ENCODE measurements at places on chromosomes 5 and 9.

- no peak for DNase-seq
These were observed 9.1 kb downstream of the BRD3 start for GRCh38 chr9:134058716-134059115.

DNA sequence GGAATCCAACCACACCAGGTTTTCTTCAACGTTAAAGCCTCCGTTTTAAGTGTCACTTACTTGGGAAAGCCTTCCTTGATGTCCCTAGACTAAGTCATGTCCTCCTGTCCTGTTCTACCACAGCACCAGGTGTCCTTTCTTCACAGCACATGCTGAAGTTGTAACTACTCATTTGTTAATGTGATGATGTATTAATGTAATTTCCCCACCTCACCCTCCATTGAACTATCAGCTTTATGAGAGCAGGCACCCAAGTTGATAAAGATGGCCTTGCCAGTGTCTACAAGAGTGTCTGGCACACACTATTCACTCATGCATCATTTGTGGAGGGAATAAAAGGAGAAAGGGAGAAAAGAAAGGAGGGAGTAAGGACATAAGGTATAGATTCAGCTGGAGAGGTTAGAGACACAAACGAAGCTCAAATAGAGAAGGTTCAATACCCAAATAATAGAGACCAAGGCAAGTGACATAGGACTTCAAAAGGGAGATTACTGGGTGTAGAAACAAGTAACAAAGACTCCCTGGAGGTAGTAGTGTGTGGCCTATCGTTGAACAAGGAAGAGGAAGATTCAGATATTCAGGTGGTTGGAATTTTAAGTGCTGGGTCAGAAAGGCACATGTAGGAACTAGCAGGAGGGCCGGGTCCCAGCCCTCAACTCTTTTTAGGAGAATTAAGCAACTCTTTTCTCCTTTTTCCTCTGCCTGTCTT is 6.6 kb downstream of the ITK start:
- no peak for DNase-seq

- DNase-seq = no peak
These were observed 139.8 kb upstream of the SPEF2 start for GRCh38 chr5:35477911-35478310.

GRCh38 chr9:17005056-17005823 is 129.6 kb upstream of the CNTLN start:
- DNase-seq = peak; percentile 41

GRCh38 chr5:109316634-109317033 is 93.1 kb downstream of the PJA2 start:
- DNase-seq = peak; percentile 37
